Activated CD4-positive, alpha-beta T cell treated with anti-CD3 and anti-CD28 coated beads, Interleukin-2, amount 10 ng/mL, durations not matched to agents 24 days and 14 days (primary cell): ENCODE measurements at places on chromosomes 3 and 15. TPM values are rescaled to one million over a fixed set of nuclear protein-coding genes. Genes with fewer than 3 reads are reported as not detected.

GRCh38 chr3:68743521-68743920, 188.8 kb downstream of the TAFA4 start:
- DNase-seq, result no peak

Gene SERINC4
- 0.28 and 0.33 TPM in 2 replicates for total RNA-seq

DNA sequence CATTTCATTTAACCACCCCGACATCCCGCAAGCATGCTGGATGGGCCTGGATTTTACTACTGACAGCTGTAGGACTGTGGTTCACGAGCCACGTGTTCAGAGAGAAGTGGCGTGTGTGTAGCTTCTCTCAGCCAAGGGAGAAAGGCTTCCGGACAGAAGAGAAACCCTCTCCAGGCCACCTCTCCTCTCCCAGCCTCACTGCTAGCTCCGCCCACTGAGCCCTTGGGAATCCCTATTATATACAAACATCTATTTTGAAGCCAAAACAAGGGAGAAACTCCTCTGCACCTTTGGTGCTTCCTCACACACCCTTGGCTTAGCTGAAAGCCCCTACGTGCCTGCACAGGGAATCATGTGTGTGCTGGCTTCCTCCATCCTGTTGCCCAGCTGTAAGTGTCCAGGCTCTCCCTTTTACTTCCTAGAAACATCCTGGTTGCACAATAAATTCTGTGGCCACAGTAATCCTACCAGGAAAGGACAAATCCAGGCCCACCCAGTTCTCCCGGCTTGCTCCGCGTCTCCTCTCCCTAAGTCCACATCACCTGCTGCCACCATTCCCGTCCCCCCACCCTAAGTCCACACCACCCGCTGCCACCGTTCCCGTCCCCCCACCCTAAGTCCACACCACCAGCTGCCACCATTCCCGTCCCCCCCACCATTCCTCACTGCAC, 30.5 kb downstream of the PCSK6 start:
- no peak for DNase-seq

DNA sequence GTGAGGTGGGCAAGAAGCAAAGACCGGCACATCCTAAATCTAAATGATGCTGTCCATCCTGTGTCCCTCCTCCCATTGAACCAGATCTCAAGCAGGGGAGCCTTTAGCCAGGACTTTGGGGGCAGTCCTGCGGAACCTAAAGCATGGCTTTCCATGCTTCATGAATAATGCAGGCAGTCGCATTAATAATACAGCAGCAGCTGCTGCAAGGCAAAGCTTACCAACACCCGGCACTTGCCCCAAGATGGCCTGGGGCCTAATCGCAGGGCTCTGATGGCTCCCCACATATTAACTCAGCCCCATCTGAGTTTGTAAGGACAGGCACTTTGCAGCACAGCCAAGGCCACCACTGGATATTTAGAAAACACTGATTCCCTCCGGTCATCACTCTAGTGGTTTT, 114.4 kb downstream of the NTRK3 start:
- DNase-seq, result no peak

Gene CD276
- 20.1 and 20.3 TPM in 2 replicates for total RNA-seq

- DNase-seq, result no peak
Observed at GRCh38 chr3:175255698-175256097, 396.6 kb downstream of the NAALADL2 start.

GRCh38 chr3:128554100-128554464, 61.1 kb upstream of the GATA2 start:
- DNase-seq, result no peak

- DNase-seq, result no peak
Observed at GRCh38 chr3:184690192-184690883, 21.5 kb downstream of the MAGEF1 start.

DNA sequence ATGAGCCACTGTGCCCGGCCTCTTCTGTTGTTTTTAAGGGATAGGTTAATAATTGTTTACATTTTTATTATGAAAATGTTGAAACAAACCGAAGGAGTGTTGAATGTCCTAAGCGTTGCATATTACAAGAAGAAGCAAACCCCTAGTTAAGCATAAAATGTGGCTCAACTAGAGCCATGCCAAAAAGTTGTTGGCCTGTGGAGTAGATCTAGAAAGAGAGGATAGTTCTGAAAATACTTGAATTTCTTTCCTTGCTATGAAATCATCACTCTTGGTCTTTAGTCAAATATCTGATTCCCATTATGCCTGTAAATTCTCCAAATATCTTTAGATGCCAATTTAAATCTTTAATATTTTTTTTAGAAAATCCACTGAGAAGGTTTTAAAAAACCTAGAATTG, 12.8 kb downstream of the RBP2 start:
- DNase-seq, result no peak

DNA sequence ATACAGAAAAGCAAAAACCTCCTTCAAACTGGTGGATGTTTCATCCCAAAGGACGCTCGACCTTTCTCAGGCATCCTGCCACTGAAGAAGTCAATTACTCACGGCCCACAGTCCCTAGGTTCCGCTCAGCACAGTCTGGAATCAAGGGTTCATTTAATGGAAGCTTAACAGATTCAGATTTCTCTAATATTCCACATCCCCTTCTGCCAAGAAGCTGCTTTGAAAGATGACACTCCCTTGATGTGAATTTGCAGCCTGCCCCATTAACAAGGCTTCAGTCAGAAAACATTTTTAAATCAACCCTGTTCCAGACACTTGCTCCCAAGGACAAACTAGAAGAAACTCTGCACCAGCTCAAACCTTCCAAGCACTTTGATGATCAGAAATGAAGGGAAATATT, 81.2 kb downstream of the LIPC start:
- no peak for DNase-seq

Gene SSUH2
- total RNA-seq, result 0.19 TPM in 1 of 2 replicates, not detected in the other

GRCh38 chr3:43865351-43865750, 174.6 kb downstream of the ABHD5 start:
- DNase-seq, result no peak

GRCh38 chr15:90879730-90880366, 4.5 kb upstream of the FES start:
- no peak for DNase-seq

- peak; percentile 71 for DNase-seq
Observed at GRCh38 chr15:58551084-58551763, 119.4 kb downstream of the LIPC start.
